ENCODE measurements at places on chromosomes 16 and 17. TPM values are rescaled to one million over a fixed set of nuclear protein-coding genes. Genes with fewer than 3 reads are reported as not detected.

GRCh38 chr17:610276-610675 lies 104.4 kb downstream of the VPS53 start:
- DNase-seq = no peak

GRCh38 chr17:66633317-66633965 lies 201.5 kb upstream of the CACNG5 start:
- no peak for DNase-seq

DNA sequence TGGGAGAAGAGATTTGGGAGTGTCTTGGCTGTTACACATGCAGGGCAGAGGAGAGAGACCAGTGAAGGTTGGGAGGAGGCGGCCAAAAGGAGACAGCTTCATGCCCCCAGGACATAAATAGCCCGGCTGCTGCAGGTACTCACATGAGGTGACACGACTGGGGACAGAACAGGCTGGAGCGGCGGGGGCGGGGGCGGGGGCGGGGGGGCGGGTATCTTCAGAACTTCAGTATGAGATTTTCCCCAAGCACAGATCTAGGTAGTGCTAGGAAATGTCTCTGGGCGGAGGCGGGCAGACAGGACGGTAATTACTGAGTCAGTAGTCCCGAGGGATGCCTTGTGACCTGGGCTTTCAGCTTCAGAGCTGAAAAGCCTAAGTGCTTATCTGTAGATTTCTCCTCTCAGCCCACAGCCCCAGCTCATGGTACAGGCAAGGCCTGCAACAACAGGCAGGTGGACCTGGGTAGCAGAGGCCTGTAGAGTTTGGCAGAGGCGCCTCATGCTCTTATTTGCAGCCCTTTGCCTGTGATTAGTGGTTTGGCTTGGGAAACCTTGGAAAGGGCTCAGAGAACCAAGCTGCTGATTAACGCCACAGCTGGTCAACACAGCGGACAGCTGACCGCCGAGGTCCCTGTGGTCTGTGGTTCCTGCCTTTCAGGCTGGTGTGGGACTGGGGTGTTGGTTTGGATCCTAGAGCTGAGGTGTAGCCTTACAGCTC lies 24.5 kb downstream of the UNK start:
- DNase-seq = no peak

GRCh38 chr17:34581446-34582184 lies 2.2 kb downstream of the TMEM132E start:
- peak; percentile 18 for DNase-seq

DNA sequence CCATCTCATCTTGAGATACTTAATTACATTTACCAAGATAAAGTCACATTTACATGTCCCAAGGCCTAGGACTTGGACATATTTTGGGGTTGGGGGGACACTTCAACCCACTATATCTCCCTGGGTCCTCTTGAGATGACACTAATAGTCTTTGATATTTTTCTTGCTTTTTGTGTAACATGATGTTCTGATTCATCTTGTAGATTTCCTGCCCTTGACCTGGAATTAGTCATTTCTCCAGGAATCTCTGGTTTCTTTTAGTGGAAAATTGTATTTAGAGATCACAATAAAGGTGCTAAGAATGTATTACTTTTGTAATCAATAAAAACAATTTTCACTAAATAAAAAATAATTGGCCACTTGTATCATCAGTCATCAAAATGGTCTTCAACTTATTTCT lies 157.3 kb downstream of the VPS53 start:
- DNase-seq = no peak

- DNase-seq = peak; percentile 26
Measured at GRCh38 chr16:67104061-67104460, 5.7 kb upstream of the PHAF1 start.

DNA sequence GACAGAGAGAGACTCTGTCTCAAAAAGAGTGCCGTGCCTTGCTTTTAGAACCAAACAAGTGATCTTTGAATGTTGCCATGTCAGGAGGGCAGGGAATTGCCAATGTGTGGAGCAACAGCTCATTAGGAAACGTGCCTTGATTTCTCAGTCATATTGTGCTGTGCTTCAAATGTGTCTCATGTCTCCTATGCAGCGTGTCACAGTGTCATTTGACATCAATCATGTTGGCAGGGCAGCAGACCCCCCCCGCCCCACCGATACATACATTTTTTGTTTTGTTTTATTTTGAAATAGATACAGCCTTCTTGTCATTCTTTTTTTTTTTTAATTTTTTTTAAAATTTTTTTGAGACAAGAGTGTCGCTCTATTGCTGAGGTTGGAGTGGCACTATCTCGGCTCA lies 22.1 kb downstream of the MRC2 start:
- DNase-seq = no peak

DNA sequence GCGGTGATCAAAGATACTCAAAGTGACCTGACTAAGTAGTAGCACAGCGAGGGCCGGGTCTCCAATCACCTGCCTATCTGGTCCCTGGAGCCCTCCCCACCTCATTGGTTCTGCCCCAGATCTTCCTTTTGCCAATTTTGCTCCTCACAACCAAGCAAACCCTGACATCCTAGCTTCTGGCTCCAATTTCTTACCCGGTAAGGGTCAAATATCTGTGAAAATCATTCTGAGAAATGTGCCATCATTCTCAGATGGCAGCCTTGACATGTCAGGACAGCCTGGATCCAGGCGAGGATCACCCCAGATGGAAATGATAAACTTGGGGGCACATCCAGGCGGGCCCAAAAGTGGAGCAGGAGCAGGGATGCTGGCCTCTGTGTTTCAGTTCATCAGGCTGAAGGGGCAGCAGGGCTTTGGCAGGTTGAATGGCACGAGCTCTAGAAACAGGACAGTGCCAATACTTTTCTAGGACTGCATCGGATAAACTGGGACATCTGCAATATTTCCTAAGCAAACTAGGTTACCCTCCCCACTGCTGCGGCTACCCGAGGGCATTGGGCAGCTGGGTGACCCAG lies 83.9 kb downstream of the SHISA6 start:
- no peak for DNase-seq

- DNase-seq = no peak
Measured at GRCh38 chr16:85005285-85006069, 5.9 kb downstream of the ZDHHC7 start.

DNA sequence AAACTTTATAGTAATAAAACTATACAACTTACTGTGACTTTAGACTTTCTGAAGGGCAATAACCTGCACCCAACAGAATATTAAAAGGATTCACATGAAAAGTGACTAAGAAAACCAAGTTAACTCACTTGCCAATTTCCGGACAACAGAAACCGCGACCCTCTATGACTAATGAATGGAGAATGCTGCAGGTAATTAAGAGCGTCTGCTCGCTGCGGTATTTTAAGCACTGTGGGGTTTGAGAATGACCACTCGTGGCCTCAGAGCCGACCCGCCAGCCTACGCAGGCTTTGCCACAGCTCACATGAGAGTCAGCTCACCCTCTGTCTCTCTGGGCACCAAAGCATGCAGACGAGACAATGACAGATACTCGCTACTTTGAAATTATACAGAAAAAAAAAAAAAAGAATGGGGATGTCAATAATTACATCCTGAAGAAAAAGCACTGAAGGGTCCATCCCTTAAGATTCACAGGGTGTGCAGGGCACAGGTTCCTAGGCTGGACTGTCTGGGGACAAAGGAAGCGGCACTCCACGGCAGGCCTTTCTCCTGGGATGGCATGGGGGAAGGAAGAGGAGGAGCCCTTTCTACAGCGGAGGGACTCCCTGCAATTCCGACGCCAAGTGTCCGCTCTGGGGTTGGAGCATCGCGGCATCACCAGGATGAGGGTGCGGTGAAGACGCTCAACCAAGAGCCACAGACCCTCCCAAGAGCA lies 35.0 kb downstream of the ZCCHC14 start:
- DNase-seq = peak; percentile 57

Gene GFER
- polyA plus RNA-seq = 44.0 TPM

DNA sequence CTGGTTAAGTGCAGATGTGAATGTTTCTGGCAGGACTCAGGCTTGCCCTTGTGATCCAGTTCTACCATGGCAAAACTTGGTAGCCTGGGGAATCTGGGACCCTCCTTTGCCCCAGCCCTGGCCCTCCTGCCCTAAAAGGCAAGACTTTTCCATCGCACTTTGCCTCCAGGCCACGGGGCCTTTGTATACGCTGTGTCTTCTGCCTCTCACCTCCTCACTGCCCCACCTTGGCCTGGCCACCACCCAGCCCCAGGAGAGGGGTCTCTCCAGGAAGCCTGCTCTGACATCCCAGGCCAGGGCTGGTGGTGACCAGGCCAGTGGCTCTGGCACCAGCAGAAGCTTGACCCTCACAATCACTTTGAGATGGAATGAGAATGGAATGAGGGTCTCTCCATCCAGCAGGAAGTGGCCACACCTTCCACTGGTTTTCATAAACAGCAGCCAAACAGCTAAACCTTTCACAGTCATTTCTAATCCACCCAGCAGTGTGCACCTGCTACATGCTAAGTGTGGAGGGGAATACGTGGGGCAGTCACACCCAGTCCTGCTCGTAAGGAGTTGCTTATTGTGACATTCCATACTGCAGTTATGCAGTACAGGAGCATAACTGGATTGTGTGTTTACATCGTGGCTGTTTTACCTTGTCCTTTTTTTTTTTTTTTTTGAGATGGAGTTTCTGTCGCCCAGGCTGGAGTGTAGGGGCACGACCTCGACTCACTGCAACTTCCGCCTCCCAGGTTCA lies 1.6 kb upstream of the MRPL38 start:
- DNase-seq = no peak

Gene CLDN7
- polyA plus RNA-seq = 290 TPM

All from hepatocyte (in vitro differentiated cells).